ENCODE measurements at places on chromosomes 12 and 14.

DNA sequence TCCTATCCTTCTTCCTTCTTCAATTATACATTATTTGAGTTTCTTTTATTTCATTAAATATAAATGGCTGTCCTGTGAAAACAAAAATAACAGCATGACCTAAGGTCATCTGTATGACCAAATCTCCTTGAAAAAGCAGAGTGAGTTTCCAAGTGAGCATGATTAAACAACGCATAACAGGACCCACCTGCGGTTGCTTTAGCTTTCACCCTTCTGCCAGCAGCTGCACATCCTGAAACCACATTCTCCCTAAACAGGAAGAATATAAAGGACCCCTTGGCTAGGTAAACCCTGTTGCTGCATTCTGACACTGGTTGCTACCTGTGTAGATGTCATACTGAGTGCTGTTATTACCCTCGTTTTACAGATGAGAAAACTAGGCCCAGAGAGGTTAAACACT lies 42.8 kb upstream of the CPM start:
- no peak for DNase-seq

GRCh38 chr12:32005496-32006125 lies 46.4 kb downstream of the RESF1 start:
- no peak for DNase-seq

DNA sequence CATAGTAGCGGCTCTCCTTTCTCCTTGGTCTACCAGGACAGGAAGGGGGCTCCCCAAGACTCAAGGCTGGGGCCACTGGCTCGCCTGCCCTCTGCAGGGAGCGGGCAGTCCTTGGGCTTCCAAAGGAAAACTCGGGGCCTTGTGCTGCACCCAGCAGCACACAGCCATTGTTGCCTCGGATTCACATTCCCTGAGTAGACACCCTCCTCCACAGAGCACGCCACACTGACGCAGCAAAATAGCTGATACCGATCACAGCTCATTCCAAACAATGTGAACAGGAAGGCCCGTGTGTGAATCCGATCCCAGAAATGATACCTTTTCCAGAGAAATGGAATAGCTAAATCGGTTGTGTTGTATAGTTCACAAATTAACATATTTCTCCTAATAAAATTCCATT lies 65.1 kb upstream of the DYNC1H1 start:
- DNase-seq, result no peak

DNA sequence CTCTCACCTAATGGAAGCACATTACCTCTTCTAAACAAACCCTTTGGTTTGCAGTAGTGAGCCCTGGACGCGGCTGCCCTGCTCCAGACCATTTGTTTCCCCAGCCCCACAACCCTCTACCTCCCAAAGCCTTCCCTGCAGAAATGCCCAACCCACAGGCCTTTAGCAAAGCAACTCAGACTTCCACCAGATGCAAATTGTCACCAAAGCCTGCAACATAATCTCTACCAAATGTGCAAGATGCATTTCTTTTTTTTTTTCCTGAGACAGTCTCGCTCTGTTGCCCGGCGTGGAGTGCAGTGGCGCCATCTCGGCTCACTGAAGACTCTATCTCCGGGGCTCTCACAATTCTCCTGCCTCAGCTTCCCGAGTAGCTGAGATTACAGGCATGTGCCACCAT lies 56.2 kb downstream of the VWF start:
- DNase-seq, result no peak

GRCh38 chr12:58961906-58962305 lies 41.6 kb upstream of the LRIG3 start:
- no peak for DNase-seq

DNA sequence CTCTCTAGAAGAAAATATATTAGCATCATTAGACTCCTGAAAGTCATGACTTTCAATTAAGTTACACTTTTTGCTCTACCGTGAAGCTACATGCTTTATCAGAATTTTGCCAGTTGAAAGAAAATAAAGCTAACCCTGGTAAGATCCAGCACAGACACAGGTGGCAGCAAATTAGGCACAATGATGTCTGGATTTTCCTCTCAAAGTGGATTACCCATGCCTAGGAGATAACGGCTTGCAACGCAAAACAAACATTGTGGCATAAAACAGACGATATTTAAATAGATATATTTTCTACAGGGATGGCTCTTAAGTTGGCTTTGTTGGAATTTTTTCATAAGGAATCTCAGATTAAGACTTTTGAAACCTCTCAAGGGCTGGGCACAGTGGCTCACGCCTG lies 33.4 kb downstream of the BCAT1 start:
- DNase-seq, result no peak

DNA sequence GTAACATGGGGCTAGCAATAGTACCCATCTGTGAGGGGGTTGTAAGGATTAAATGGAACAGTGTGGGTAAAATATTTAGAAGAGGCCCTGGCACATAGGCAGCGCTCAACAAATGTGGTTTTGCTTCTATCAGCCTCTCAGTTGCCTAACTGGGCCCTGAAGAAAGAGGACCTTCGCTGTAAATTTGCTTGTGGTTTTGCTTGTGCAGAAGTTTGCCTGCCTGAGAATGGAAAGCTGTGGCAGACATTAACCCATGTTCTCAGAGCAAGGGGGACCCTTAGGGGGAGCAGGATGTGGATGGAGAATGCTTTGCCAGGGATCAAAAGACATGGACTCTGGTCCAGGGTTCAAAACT lies 160.1 kb downstream of the BRMS1L start:
- DNase-seq, result no peak

GRCh38 chr14:37140176-37140575 lies 32.2 kb downstream of the SLC25A21 start:
- no peak for DNase-seq

DNA sequence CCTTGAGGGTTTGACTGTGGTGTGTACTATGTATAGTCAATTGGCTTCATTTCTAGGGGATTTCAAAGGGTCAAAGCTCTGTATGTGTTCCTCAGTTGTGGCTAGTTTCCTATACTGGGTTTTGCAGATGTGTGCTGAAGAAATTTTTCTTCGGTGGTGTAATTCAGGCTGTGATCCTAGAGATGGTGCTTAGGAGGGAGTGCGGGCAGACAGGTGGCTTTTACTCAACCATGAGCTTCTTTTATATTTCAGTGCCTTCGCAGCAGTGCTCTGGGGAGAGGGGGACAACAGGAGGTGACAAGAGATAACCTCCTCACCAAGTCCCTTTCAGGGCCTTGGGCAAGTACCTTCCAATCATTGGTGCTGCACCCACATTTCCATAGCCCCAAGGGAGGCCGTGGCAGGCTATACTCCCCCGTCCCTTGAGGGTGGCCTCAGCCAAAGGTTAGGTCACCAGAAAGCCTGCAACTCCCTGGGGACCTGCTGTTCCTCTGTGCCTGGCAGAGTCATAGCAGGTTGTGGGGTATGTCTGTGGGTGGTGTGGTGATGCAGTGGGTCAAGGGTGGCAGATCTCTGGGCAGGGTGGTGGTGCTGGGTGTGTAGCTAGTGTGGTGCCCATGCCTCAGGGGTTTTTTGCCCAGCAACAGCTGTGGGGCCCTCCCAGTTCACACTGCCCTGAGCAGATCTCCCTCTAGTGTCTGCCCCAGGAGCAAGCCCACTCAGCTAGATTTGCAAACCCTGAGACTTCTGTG lies 37.0 kb upstream of the TMX1 start:
- DNase-seq, result no peak

- DNase-seq, result no peak
These were observed 24.7 kb downstream of the BDKRB2 start for GRCh38 chr14:96229315-96229714.

GRCh38 chr12:63888908-63889635 lies 44.6 kb downstream of the SRGAP1 start:
- no peak for DNase-seq

GRCh38 chr12:26940516-26941214 lies 2.4 kb downstream of the FGFR1OP2 start:
- no peak for DNase-seq

GRCh38 chr12:84605983-84606382 lies 306.6 kb downstream of the SLC6A15 start:
- no peak for DNase-seq

GRCh38 chr14:68606644-68607043 lies 186.2 kb downstream of the ZFP36L1 start:
- no peak for DNase-seq

- no peak for DNase-seq
These were observed 232.7 kb downstream of the SEC23A start for GRCh38 chr14:38870296-38870836.

DNA sequence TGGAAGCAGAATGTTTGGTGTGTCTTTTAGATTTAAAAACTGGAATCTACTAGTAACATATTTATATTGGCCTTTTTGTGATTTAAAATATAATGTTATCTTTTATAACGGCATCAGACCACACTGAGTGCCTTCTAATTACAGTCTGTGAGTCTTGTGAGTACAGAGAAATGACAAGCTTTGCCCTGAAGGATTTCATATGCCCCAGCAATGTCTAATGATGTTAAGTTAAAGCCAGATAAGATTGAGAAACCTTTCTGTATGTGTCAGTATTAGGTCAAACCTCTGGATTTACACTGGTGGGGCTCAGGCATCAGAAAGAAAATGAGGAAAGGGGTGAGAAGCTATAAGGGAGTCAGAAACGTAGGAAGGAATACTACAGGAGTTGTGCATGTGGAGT lies 25.2 kb downstream of the PLEKHA5 start:
- no peak for DNase-seq

GRCh38 chr12:116172224-116172849 lies 105.2 kb downstream of the MED13L start:
- no peak for DNase-seq

DNA sequence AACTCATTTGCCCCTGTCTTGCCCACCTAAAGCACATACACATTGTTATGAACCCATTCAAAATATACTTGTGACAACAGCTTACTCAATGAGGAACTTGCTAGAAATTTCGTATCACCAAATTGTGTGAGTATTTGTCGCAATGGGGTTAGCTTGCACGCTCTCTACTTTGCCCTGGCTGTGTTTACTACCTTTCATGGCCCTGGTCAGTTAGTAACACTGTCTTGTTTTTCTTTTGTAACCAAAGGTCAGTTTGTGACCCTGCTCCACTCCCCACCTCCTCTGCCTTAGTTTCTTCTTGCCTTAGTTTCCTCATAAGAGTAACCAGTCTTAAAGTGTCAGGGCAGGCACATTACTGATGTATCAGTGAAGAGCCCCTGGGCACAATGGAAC lies 205.8 kb upstream of the EEA1 start:
- no peak for DNase-seq

- DNase-seq, result no peak
These were observed 13.7 kb downstream of the COA8 start for GRCh38 chr14:103576371-103577024.

DNA sequence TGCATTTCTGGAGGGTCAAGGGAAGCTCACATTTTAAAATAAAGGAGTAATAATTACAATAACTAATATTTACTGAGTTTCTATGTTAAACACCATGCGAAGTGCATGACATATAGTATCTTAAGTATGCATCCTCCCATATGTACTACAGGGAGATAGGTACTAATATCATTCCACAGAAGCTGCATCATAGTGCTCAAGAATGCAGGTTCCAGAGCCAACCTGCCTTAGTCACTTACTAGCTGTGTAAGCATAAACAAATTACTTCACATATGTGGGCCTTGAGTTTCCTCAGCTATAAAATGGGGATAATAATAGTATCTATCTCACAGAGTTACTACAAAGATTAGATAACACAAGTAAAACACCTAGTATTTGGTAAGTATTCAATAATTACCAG lies 18.3 kb downstream of the ARMH4 start:
- no peak for DNase-seq

DNA sequence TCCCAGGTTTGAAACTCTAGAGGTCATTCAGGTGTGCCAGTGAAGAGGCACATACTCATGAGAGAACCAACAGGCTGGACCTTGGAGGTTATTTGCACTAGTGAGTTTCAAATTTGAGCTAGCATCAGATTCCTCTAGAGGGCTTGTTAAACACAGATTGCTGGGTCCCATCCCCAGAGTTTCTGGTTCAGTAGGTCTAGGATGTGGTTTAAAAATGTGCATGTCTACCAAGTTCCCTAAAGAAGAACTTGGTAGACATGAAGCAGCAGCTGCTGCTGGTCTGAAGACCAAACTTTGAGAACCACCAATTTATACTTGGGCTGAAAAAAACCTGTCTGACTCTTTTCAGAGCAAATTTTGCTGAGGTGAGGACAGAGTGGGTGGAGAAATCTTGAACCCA lies 61.7 kb downstream of the SUSD6 start:
- no peak for DNase-seq

DNA sequence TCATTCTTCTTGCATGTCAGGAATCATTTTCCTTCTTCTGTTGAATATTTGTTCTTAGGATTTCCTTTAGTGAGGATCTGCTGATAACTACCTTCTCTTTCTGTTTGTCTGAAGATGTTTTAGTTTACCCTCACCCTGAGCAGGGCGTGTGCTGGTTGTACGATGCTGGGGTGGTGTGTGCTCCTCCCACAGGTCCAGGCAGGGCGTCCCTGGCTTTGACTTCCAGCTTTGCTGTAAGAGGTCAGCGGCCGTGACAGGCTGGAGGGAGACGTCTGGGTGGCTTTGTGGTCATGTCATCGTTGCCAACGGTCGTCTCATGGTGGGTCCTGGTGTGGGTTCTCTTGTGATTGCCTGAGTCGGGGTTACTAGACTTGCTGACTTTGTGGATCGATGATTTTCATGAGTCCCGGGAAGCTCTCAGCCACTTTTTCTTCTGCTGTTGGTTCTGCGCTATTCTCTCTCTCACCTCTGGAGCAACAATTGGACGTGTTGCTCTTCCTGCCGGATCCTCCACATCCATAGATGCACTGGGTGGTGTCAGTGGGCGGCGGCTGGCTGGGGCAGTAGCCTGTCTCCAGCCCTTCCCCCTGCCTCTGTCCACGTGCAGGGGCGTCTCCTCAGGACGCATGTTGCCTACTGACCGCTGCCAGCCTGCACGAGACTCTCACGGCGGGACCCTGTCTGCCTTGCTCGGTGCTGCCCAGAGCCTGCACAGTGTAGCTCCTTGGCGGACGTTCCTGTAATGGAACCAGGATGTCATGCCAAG lies 8.4 kb downstream of the PACS2 start:
- DNase-seq, result no peak

GRCh38 chr12:108633081-108633533 lies 587 bp downstream of the SELPLG start:
- DNase-seq, result no peak

DNA sequence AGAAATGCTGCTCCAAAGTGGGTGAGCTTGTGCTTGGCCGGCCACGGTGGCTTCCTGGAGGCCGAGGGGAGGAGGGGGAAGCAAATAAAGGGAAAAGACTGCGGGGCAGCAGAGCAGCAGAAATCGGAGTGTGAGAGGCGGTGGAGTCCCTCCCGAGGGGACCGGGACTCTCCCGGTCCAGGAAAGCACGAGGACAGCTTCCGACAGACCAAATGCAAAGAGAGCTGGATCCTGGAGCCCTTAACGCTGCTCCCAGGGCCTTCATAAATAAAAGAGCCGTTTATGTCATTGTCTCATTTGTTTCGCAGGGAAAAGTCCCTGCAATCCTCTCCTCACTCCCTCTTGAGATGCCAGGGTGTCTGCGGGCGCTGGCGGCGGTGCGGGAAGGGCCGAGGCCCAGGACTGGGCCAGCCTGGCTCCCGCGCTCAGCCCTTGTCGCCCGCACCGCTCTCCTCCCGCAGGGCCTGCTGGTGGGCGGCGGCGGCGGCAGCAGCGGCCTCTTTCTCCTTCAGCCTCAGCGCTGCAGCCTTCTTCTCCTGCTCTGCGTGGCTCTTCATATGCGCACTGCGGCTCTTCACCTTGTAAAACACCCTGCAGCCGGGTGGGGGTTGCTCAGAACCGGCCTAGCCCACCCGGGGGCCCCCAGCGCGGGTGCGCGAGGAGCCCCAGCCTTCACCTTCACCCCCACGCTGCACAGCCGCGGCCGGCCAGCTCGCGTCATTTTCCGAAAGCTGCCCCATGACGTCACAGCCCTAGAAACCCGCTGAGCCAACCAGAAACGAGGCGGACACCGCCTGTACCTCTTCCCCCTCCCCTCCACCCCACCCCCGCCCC lies 4.5 kb upstream of the PNMA1 start:
- no peak for DNase-seq

Measured in activated naive CD4-positive, alpha-beta T cell (primary cell).